ENCODE measurements at places on chromosomes 4 and X.

DNA sequence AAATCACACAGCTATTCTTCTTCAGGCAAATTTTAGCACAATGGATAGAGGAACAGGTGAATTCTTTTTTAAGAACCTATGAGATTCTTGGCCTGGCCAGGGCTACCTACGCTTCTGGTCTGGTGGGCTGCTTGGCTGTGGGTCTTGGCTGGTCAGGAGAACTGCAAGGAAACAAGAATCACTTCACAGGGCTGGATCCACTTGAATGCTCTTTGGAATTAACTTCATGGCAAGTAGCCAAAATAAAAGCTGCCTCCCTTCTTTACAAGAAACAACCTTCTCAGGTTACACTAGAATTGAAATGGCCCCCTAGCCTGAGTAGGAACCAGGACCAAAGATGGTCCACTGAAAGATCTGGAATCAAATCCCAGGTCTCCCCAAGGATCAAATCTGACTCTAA lies 519.1 kb downstream of the IQCM start:
- no peak for DNase-seq

- DNase-seq: peak; percentile 80
Measured at GRCh38 chr4:40924096-40924792, 174.5 kb downstream of the NSUN7 start.

DNA sequence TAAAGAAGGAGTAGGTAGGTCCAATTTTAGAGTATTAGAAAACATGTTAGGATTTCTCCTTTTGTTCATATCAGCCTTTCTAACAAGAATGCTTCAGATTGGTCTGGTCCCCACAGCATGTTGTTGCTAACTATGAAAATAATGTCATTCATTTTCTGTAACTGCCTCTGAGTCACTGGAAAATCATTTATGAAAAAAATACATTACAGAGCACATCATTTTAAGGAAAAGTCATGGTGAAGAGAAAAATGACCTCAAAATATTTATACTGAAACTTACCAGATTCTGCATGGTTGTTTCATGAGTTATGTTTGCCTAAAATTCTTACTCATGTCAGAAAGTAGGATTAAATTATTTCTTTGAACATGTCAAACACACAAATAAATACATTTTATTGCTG lies 35.2 kb downstream of the DTHD1 start:
- DNase-seq: no peak

- no peak for DNase-seq
Measured at GRCh38 chrX:93711076-93711475, 37.1 kb downstream of the FAM133A start.

- no peak for DNase-seq
Measured at GRCh38 chr4:1051472-1051871, 40.0 kb downstream of the FGFRL1 start.

DNA sequence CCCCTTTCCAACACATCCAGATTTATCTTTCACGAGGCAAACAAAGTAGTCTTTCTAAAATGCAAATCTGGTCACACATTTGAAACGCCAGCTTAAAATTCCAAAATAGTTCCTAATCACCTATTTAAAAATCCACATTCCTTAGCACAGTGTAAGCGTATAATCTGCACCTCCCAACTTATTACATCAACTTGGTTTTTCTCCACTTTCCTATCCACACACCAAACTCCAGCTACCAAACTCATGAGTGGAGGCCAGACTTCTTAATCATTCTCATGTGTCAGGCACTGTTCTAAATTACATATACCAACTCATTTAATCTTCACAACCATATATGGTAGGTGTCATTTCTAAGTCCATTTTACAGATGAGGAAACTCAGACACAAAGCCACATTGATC lies 33.8 kb downstream of the ENOX2 start:
- no peak for DNase-seq

GRCh38 chr4:37634180-37634579 lies 52.0 kb downstream of the RELL1 start:
- DNase-seq: no peak

DNA sequence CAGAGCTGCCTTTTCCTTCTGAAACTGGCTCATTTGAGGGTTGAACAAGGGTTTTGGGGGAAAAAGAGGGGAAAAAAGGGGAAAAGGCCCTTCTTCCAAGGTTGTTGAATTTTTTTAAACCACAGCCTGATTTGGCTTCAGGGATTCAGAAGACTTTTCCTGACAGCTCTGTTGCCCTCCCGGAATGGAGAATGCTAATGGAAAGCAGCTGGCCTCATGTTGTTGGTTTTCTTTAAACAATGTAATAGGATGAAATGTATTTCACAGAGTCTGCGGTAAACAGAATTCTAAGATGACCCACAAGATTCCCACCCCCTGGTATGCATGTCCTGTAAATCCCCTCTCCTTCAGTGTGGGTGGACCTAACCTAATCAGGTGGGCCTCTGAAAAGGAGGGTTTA lies 3.3 kb upstream of the KIAA1210 start:
- DNase-seq: no peak

DNA sequence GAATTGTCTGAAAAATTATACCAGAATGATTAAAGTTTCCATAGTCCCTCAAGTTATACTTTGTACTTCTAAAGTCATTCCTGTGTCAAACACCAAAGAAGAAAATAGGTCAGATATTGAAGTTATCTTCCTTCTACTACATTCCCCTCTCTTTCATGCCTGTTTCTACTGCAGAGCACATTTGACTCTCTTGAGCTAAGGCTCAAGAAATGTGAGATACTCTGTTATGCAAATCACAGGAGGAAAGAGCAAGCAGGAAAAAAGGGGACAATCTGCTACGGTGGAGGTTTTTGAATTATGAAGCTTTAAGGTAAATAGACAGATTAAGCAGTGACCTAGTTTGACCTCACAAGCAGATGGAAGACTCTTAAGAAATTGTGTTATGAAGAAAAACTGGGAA lies 198.9 kb upstream of the LDB2 start:
- DNase-seq: no peak

DNA sequence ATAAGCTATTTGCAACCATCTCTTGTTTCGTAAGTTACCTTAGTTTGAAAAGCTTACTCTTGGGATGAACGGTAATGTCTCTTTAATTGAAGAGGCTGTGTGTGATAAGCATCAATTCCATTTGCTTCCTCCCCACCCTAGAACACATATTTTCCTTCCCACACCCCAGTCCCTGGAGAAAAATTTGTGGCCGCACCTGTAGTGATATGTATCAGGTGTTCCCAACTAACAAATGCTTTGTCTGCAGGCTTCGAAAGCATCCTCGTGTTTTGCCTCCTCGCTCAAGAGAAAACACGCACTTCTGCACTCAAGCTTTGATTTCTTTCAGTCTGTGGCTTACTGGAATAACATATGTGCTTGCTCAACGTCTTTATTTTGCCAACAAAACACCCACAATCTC lies 143.8 kb upstream of the OTUD4 start:
- no peak for DNase-seq

GRCh38 chr4:62037571-62037970 lies 837.4 kb downstream of the ADGRL3 start:
- no peak for DNase-seq

DNA sequence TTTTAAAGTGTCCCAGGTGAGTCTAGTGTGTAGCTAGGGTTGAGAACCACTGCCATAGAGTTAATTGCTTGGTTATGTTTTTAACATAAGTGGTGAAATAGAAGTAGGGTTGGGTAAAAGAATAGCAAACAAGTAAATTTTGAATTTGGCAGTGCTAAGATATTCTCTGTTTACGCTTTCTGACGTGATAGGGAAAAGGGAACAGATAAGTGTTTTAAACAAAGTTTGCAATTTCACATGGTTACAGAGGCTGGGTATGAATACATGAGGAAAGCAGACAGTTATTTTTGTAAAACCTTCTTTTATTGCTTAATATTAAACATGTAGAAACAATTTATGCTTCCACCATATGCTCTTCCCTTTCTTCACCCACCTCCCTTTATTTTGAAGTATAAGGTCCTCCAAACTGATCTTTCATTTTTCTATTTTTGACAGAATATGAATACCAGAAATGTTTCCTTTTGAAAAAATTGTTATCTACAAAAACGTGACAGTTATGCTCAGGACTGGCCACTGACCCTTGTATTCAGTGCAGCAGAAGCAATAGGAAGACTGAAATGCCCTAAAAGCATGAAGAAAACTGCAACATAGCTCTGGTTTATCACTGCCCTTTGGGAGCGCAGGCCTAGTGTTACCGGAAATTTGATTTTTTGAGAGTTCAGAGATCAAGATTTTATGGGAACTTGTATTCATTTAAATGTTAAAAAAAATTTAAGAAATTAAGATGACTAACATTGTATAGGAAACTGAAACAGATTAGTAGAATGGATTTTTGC lies 214.4 kb upstream of the ARSJ start:
- DNase-seq: no peak

DNA sequence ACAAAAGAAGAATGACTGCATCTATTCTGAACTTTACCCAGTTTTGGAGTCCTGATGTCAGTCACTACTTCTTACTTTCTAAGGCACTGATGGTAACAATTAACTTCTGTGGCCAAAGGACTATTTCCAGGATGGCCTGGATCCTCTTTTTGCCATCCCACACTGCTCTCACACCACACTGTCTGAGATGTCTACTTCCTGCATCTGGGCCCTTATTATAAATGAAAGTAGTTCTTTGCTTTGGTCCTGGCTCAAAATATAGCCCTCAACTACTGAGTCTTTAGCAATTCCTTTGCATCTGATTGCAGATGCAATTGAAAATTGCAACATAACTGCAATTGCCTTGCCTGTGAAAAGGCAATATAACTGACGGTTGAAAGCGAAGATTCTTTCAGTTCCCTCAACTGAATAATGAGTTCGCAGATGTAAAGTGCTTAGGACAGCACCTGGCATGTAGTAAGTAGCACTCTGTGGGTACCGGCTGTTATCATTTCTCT lies 44.2 kb downstream of the COQ2 start:
- DNase-seq: no peak

DNA sequence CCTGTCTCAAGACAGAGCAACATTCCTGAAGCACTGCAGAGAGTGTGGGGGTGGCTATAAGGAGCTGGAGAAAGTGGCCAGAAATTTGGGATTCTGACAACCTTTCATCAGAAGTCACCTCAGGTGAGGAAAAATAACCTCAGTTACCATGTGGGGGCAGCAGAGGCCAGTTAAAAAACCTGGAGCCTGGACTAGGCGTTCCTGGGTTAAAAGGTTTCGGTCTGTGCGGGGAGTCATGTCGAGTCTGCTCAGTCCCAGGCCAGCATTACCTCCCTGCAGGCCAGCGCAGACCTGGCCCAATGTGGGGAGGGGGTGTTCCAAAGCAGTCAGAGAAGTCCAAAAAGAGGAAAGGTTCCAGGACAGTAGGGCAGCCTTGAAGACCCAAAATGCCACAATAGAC lies 10.9 kb upstream of the NALF2 start:
- DNase-seq: peak; percentile 56

DNA sequence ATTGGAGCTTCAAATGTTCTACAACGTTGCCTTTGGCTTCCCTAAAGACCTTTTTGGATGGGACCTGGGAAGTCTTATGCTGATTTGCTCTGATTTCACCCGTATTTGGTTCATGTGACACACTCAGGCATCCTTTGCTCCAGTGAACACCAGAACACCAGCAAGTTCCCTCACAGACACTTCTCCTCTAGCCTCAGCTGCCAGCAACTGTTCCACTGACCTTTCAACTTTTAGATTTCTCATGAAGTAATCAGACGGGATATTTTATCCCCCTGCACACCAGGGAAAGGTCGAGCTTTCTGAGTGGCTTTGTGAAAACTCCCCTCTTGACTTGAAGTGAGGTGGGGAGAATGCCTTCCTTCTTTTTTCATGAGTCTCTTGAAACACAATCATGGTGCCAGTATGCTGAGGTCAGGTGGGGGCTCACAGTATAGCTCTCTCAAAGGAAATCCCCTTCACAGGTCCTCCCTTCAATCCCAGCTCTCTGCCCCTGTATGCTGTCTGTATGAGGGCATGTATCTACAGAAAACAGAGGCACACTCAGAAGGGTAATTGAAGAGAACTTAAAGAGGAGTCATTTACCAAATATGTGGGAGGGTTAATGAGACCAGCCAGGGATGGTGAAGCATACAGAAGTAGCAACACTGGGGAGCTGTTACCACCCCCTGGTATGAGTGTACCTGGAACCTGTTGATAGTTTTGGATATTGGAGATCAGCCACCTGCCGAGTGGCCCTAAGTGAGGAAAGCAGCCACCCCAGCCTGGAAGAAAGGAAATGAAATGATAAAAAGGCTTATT lies 62.7 kb downstream of the FGFBP1 start:
- DNase-seq: no peak

- DNase-seq: peak; percentile 16
Measured at GRCh38 chr4:177728361-177729152, 286.3 kb upstream of the AGA start.

DNA sequence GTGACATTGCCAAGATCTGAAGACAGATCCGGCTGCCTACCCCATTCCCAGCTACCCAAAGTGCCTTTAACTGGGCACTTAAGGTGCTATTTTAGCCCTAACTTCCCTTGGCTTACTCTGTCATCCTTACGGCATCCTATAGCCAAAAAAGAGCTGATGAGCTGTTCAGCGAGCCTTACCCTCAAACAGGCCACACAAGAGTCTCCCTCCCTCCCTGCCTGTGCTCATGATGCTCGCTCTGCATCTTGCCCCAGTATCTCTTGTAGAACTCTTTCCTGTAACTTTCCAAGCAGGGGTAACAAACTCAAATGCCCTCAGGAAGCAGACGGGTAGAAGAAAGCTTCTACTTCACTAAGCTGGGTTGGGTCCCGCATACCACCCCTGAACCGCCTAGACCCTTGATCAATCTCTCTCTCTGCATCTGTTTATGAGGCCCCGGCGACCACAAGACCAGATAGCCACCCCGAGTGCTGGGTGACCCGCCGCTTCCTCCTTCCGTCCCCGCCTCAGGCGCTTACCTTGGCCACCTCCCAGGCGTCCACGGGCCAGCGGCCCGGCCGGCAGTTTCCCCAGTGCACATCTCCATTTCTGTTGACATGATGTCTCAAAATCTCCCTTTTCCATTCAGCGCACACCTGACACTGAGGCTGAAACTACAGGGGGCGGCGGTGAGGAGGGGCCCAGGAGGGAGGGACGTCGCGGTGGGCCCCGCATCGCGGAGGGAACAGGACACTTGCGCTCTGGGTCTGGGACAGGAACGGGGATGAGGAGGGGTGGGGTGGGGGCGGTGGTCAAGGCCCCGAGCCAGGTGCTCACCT lies 663 bp downstream of the CXorf38 start:
- DNase-seq: peak; percentile 21
